ENCODE measurements at places on chromosomes 1 and 21. TPM values are rescaled to one million over a fixed set of nuclear protein-coding genes. Genes with fewer than 3 reads are reported as not detected.

The RPTN gene
- not detected for total RNA-seq

The GJA9 gene
- total RNA-seq, result not detected

The S100A5 gene
- not detected for total RNA-seq

DNA sequence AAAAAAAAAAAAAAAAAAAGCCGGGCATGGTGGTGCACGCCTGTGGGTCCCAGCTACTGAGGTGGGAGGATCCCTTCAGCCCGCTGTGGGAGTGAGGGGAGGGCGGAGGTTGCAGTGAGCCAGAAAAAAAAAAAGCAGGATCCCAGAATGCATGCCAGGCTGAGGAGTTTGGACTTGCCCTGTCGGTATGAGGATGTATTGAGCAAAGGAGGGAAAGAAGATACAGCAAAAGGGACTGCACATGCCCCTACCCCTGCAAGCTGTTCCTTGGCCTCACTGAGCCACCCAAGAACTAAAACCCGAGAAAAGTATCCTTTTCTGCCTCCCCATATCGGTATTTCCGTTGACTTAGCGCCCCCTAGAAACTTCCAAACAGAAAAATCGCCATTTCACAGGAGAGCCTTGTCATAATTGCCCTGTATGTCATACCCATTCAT is 1.3 kb upstream of the GPATCH4 start:
- no peak for DNase-seq

GRCh38 chr1:21059021-21059420 is 117.7 kb downstream of the EIF4G3 start:
- DNase-seq, result no peak

- no peak for DNase-seq
These were observed 271.9 kb downstream of the HHAT start for GRCh38 chr1:210600421-210601159.
